Activated gamma-delta T cell treated with anti-CD3 and anti-CD28 coated beads, Interleukin-2, amount 50 U/mL, for 16 hours (primary cell): ENCODE measurements at places on chromosomes 2 and 18.

- DNase-seq = no peak
Observed at GRCh38 chr18:62655520-62656219, 59.7 kb upstream of the PHLPP1 start.

GRCh38 chr2:219912491-219912921, 285.1 kb downstream of the SLC4A3 start:
- no peak for DNase-seq

GRCh38 chr2:228432116-228432515, 250.6 kb upstream of the SPHKAP start:
- DNase-seq = no peak

- DNase-seq = no peak
Observed at GRCh38 chr2:128564131-128564530, 245.5 kb upstream of the HS6ST1 start.

- no peak for DNase-seq
Observed at GRCh38 chr2:237045449-237045848, 40.2 kb upstream of the COPS8 start.

- no peak for DNase-seq
Observed at GRCh38 chr18:40558706-40559392, 1396.2 kb upstream of the PIK3C3 start.

DNA sequence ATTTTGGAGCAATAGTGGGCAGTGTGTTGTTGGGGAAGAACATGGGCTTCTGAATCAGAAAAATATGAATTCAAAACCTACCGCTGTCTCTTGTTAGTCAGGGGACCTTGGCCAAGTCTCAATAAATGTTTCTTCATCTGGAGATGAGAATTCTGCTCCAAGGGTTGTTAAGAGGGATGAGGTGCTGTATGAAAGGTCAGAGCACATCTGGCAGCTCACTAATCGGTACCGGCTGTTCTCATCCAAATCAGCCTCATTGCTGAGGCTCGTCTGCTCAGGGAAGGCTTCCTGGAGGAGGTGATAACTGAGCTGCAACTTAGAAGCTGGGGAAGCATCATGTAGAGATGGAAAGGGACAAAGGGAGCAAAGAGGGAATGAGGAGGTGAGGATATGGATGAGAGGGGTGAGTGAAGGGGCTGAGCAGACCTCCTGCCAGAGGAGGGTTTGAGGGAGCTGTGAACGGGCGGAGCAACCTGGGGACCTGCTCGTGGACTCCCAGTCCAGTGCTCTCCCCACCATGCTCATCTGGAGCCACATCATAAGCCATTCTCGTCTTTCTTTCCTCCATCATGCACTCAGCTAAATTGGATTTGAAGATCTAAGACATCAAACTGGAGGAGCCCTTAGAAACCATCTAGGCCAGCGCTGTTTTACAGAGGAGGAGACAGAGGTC, 47.4 kb downstream of the GREB1 start:
- no peak for DNase-seq

DNA sequence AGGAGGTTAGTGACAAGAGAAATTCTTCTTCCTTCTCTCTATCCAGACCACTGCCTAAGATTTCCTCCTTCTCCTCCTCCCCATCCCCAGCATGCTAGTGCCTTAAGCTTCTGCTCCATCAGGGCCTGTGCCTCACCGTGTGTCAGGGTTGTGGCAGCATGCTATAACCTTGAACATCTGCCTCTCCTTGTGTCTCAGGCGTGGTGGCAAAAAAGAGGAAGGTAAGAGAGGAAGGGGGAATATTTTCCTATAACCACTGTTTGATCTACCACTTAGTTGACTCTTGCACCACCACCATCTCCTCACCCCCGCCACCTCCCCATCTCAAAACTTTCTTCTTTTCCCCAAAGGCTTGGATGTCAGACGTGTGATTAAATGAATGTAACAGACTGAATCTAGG, 38.3 kb upstream of the PEX13 start:
- no peak for DNase-seq

DNA sequence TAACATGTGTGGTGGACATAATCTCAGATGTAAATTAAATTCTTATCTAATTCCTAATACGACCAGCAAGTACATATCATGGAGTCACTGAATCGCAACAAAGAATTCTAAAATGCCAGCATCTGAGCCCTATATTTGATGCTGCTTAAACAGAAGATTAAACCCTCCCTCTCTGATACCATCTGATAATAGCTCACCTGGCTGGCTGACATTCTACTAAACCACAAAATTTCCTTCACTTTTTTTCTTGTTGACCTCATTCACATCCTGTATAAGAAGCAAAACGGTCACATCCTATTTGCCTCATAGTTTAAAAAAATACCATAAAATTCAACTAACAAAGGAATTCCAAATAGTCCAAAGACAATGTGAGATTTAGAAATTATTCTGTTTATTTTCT, 371.6 kb upstream of the SLC8A1 start:
- no peak for DNase-seq

GRCh38 chr2:18980786-18981430, 377.5 kb downstream of the OSR1 start:
- no peak for DNase-seq

GRCh38 chr2:76415821-76416220, 705.1 kb upstream of the GCFC2 start:
- DNase-seq = no peak

- DNase-seq = no peak
Observed at GRCh38 chr18:26407736-26408601, 140.4 kb downstream of the KCTD1 start.

DNA sequence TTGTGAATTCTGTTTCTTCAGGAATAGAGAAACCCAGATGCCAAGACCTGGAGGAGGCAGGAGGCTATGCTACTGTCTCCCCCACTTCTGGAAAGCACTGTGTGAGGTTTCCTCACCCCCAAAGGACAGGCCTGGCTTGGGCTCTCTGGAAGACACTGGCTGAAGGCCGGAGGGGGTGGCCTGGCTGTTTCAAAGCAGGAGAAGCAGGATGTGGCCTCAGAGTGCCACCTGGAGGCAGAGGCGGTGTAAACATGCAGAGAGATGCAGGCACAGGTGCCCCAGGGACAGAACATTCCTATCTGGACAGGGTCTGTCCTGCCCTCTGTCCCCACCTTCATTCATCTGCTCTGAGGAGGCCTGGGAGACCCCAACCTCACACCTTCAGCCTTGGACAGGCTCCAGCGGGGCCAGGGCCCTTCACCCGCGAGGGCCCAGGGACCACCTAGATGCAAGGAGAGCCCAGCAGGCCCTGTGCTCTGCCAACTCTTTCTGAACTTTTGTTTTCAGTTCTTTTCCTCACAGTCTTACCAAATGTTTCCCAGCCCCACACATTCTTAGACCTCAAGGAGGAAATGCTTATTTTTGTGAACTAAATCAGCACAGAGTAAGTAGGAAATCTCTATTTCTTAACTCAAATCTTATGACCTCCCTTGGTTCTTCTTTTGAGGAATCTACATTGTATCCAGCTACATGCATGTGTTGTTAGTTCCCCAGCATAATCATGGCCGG, 79.2 kb downstream of the LONRF2 start:
- DNase-seq = peak; percentile 12

DNA sequence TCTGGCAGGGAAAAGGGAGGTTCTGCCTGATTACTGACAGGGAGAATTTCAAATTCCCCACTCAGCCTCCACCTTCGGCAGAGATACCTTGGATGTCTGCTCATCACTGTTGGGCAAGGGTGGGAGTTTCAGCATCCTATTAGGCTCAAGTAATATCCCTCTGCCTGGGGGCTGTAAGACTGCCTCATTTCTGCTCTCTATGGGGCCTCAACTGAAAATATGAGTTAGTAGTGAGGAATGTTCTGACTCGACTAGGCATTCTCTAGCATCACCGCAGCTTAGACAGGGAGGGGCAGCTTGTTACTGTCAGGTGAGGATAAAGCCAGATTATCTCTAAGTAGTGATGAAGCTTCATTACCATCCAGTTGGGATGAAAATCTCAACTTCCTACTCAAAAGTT, 87.7 kb upstream of the LRP1B start:
- no peak for DNase-seq

GRCh38 chr2:27875089-27875881, 14.9 kb downstream of the RBKS start:
- no peak for DNase-seq

GRCh38 chr2:148255929-148256328, 235.0 kb downstream of the MBD5 start:
- DNase-seq = no peak

DNA sequence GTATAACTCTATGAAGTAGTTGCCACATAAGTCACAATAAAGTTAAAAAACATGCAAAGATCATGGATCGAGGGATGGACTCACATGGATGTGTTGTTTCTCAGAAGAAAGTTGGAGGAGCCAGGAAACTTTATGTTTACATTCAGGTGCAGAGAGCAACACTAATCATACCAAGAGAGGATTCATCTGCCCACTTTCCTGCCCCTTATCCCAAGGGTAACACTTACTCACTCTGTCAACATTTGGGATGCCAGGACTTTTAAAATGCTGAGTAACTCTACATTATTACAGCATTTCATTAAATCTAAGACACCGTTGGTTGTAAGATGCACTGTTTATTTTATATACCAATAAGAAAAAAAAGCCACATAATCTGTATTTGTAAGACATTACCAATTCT, 170.4 kb downstream of the KCNE4 start:
- no peak for DNase-seq

DNA sequence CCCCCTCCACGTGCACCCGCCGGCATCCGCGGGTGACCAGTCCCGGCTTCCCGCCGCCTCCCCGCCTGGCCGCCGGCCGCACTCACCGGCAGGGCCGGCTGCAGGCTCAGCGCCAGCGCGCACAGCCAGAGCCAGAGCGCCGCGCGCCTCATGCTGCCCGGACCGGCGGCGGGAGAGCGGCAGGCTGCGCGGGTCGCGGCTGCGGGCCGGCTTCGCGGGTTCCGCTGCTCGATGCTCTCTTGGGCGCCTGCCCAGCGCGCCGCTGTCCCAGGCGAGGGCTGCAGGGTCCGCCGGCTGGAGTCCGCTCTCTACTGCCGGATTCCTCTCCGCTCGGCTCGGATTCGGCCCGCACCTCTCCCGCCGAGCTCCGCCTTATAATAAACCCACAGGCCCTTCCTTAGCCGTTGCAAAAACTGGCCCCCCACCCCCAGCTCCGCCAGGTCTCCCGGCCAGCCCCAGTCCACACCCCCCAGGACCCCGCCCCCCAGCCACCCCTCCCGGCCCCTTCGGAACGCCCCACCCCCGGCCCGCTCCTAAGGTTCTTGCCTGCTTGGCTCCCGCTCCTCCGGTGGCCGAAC, at the start of gene SDC1:
Gene SDC1 (minus strand): TSS at position 415 of the 578 bp plus-strand sequence. CDS start 263 bp downstream, at position 152.
- no peak for DNase-seq

DNA sequence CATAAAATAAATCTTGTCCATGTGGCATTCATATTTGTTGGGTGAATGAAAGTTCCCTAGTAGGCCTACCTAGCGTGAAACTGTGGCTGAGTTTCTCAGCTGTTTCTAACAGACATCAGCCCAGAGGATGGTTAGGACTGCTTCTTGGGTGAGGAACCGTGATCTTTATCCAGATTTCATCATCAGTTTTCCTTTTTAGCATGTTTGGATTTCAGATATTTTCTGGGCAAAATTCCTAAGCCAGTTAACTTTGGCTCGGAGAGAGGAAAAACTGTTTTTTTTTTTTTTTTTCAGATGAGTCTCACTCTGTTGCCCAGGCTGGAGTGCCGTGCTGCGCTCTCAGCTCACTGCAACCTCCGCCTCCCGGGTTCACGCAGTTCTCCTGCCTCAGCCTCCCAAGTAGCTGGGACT, 53.5 kb downstream of the DGKD start:
- no peak for DNase-seq

- no peak for DNase-seq
Observed at GRCh38 chr2:85735691-85736090, 18.1 kb upstream of the ATOH8 start.
